Stimulated activated CD4-positive, alpha-beta T cell treated with anti-CD3 and anti-CD28 coated beads, Interleukin-1b, Interleukin-23, amount 100 ng/mL, for 48 hours (primary cell): ENCODE measurements at places on chromosomes 7 and 10.

GRCh38 chr7:45573204-45573603, 964 bp upstream of the ADCY1 start:
- DNase-seq = no peak

GRCh38 chr7:46454816-46455215, 533.7 kb upstream of the IGFBP3 start:
- DNase-seq = no peak

GRCh38 chr7:93707249-93707648, 132.7 kb upstream of the CALCR start:
- no peak for DNase-seq

- no peak for DNase-seq
These were observed 27.0 kb downstream of the PDGFA start for GRCh38 chr7:492714-493065.

DNA sequence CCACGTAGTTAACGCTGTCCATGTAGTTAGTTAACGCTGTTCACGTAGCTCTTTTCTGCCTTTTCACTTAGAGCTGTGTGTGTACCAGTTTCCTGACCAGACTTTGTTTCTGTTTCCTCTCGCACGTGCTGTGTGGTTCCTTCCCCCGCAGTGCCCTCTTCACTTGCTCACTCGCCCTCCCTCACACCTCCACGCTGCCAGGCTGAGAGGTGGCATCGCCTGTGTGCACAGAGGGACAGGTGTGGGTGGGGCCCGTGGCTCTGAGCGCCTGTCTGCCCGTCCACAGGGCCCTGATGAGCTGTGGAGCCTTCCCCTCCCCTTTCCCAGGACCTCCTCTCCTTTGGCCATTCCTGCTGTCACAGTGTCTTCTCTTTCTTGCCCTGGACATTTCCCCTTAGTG, 30.6 kb downstream of the WDR37 start:
- no peak for DNase-seq

DNA sequence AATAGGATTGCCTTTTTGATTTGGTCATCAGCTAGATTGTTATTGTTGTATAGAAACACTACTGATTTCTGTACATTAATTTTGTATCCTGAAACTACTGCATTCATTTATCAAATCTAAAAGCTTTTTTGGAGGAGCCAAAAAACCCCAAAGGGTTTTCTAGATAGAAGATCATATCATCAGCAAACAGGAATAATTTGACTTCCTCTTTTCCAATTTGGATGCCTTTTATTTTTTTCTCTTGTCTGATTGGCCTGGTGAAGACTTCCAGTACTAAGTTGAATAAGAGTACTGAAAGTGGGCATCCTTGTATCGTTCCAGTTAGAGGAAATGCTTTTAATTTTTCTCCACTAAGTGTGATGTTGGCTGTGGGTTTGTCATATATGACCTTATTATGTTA, 10.6 kb upstream of the ENTPD7 start:
- no peak for DNase-seq

DNA sequence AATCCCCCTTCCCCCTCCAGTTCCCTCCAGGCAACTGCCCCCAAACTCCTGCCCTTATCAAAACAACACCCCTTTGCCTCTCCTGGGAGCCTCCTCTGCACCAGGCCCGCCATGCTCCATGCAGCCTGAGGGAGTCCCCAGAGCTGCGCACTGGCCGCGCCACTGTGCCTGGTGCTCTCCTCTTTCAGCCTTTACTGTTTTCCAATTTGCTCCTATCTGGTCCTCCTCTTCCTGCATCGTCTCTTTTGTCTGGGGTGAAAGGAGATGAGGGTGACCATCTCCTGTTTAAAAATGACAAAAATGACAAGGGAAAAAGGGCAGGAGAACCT, 165.8 kb upstream of the ADCY1 start:
- DNase-seq = no peak
